Posterior cingulate gyrus (tissue), 11 donors: ENCODE measurements at places on chromosomes 1 and 21.

DNA sequence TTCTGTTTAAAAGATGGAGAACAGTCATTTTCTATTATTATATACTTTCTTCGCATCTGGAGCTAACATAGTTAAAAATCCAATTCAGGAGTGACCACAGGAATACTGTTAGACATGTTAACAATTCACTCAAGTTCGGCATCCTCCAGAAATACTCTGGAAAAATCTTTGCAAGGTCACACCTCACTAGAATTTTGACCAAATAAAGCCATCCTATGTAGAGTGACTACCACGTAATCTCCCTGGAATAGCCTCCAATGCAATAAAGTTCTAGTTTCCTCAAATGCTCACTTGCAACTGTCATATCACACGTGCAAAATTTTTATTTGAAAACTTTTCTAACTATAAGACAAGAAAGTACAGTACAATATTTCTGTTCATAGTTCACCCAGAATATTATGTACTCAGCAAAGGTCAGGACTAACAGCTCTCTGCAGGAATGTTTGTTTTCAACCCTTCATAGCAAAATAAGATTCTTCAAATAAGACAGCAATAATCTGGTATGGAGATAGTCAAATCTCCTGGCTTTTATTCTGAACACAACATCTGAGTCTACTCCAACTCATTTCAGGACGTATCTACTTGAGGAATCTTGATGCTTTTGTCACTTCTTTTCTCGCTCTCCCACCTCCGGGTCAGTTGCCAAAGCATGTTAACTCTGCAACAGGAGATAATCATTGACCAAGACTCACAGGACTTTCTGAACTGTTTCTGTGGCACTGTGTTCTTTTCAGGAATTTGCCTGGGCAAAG lies 82.6 kb downstream of the GDAP2 start:
- DNase-seq, result no peak

DNA sequence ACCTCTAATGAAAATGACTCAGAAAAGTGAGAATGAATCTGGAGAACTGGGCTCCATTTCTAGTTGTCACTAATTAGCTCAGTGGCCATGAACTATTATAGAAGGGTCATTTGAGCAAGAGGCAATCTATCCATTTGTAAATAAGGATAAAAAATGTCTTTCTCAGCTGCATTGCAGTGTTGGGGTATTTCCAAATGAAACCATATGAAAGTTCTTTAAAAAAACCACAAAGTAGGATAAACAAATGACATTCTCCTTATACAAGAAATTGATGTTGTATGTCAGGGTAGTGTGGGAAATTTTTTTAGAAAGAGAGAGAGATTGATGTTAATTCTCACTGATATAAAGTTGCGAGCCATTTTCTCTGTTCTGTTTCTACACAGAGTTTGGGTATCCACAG lies 26.0 kb downstream of the FMO3 start:
- DNase-seq, result no peak

DNA sequence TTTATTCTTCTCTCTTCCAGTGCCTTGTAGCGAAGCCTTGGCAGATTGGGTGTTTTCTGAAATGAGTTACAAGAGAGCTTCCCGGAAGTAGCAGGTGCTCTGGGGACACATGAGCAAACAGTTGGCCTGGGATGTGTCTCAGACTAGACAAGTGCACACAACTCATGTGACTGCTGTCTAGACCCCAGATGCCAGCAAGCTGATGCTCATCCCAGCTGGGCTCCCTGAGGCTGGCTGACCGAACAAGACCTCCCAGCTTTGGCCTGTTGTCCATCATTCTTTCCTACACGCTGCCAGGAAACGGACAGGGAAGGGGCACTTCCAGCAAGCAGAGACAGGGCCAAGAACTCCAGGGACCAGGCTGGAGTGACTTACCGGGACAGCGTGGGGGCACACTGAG lies 18.7 kb upstream of the CSF1 start:
- DNase-seq, result peak; percentile 53

DNA sequence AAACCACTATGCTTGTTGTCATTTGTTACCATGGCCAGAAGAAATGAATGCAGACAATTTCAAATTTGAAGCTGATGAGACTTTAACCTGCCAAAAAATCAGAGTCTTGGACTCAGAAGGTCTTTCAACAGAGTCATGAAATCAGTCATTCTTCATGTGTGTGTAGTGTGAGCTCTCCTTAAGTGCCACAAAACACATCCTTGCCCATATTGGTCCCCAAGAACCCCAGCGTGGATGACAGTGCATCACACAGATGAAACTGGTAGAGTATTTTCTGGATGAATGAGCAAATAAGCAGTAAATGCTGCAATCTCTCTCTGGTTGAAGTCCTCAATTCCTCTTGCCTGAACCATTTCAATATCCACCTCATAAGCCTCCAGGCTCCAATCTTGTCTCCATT lies 28.7 kb upstream of the ETS2 start:
- DNase-seq, result no peak
